Sigmoid colon (tissue), 7 donors: ENCODE measurements at places on chromosomes 11 and 22. TPM values are rescaled to one million over a fixed set of nuclear protein-coding genes. Genes with fewer than 3 reads are reported as not detected.
A peak's percentile ranks its signal among the peaks of the same experiment; 100 is the strongest.

- H3K4me1 ChIP-seq = peaks cover 35% of the 10 kb centered on the region
- H3K27me3 ChIP-seq = no peaks in the 10 kb centered on the region
- H3K27ac ChIP-seq = peak overlapping the region; percentile 75
- no peak overlapping the region for H3K4me3 ChIP-seq
- peak; percentile 92 for DNase-seq
Observed at GRCh38 chr11:130601141-130601540, 152.7 kb downstream of the ADAMTS15 start.

- H3K27me3 ChIP-seq = peaks cover 9% of the 10 kb centered on the region
- peak; percentile 71 for DNase-seq
- H3K27ac ChIP-seq = no peak overlapping the region
- H3K4me3 ChIP-seq = no peak overlapping the region
- H3K36me3 ChIP-seq = no peaks in the 10 kb centered on the region
Observed at GRCh38 chr11:45607995-45608394, 57.4 kb downstream of the CHST1 start.

DNA sequence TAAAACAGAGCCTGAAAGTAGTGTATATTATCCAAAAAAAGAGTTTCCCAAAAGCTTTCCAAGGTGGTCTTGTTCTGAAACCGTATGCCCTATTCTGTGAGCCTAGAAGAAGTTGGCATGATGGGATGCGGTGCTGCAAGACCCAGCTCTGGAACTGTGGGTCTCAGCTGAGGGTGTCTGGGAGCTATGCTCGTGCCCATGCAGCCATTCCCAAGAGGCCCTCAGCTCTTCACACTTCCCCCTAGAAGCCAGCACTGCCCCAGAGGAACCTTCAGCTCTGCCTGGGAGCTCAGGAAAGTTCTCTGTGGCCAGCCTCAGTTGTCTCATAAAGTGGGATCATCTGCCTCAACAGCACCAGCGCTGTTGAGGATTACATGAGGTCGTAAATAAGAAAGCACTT, 6.4 kb upstream of the SYT12 start:
- DNase-seq = no peak
- H3K36me3 ChIP-seq = no peaks in the 10 kb centered on the region
- no peaks in the 10 kb centered on the region for H3K4me1 ChIP-seq

DNA sequence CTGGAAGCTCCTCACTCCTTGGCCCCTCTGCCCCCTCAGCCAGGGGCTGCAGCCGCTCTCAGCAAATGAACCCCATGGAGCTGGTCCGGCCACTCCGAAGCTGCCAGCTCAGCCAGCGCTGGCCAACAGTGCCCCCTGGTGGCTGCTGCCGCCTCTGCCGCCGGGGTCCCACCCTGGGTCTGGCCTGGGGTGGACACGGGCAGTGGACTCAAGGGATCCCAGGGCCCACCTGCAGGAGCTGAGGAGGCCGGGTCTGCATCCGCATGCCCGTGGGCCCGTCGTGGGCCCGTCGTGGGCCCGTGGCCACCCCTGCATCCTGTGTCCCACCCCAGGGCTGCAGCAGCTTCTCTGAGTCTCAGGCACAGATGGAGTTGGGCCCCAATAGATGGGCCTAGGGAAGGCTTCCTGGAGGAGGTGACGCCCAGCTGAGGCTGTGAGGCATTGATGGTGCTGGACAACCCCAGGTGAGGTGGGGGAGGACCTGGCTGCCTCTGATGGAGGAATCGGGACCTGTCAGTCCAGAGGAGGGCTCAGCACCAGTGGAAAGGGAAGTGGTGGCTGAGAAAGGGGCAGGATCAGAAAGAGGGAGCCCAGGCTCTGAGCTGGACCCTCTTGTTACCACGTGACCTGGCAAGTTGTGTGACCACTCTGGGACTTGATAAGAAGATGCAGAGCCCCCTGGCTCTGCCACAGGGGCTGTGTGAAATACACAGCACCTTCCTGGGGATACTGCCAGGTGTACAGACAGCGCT, 522.3 kb downstream of the BRD1 start:
- no peaks in the 10 kb centered on the region for H3K36me3 ChIP-seq
- no peaks in the 10 kb centered on the region for H3K4me1 ChIP-seq
- no peak overlapping the region for H3K27ac ChIP-seq
- DNase-seq = peak; percentile 63
- peaks cover 40% of the 10 kb centered on the region for H3K27me3 ChIP-seq
- no peak overlapping the region for H3K4me3 ChIP-seq

DNA sequence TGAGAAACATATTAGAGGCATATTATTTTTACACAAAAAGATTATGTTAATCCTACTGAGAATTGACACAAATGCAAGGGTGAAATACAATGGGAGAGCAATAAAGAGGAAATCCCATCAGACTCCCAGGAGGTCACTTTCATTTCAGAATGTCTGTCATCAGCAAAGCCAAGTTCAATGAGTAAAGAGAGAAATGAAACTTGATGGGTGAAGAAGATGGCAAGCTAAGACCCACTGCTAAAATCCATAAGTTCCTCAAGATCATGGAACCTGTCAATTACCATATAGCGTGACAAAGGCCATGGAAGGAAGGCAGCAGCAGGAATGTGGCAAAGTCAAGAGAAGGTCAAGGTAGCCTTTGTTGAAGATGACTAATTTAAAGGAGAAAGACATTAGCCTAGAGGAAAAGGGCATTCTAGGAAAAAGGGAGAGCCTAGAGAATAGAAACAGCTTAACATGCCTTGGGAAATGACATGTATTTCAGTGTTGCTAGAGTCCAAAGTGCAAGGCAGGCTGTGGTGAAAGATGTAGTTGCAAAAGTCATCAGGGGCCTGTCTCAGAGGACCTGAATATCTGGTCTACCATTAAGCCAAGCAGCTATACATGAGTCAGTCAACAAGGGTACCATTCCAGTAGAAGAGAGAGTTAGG, 43.1 kb downstream of the FAM168A start:
- no peak overlapping the region for H3K4me3 ChIP-seq
- DNase-seq = no peak
- no peaks in the 10 kb centered on the region for H3K36me3 ChIP-seq
- no peak overlapping the region for H3K27ac ChIP-seq
- no peaks in the 10 kb centered on the region for H3K27me3 ChIP-seq
- peaks cover 16% of the 10 kb centered on the region for H3K4me1 ChIP-seq

DNA sequence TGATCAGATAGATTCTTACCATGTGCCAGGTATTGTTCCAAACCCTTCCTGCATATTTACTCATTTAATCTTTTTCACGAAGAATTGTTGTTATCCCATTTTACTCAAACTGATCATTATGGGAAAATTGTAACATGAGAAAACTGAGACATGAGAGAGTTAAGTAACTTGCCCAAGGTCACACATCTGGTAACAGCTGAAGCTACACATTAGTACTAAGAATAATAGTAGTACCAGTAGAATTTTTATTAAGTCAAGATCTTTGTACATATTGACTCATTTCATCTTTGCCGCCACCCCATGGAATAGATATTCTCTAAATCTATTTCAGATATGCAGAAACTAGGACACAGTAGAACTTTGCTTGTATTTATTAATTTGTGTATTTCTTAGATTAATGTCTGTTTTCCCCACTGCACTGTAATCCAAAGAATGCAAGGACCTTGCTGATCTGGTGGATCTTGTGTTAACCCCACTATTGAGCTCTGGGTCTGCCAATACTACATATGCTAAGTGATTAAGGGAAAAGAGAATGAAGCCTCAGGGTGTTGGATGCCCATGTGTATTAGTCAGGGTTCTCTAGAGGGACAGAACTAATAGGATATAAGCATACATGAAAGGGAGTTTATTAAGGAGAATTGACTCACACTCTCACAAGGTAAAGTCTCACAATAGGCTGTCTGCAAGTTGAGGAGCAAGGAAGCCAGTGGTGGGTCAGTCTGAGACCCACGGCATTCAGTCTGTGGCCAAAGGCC, 72.8 kb downstream of the PARVA start:
- peak overlapping the region; percentile 90 for H3K27ac ChIP-seq
- no peaks in the 10 kb centered on the region for H3K36me3 ChIP-seq
- H3K27me3 ChIP-seq = no peaks in the 10 kb centered on the region
- DNase-seq = no peak
- H3K4me1 ChIP-seq = peaks cover 59% of the 10 kb centered on the region

DNA sequence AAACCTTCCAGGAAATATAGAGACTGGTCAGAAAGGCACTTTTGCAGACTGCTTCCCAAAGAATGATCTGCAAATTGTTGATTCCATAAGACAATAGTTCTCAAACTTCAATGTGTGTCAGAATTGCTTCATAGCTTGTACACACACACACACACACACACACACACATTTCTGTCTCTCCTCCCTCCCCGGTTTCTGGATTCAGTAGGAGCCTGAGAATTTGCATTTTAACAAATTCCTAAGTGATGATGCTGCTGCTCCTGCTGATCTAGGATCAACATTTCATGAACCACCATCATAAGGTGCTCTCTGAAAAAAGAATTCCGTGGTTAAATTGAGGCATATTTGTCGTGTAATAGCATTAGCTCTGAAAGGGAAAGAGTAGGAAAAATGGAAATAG, 35.3 kb upstream of the FZD4 start:
- H3K4me3 ChIP-seq = no peak overlapping the region
- no peaks in the 10 kb centered on the region for H3K36me3 ChIP-seq
- no peaks in the 10 kb centered on the region for H3K27me3 ChIP-seq
- no peak overlapping the region for H3K27ac ChIP-seq
- peaks cover 14% of the 10 kb centered on the region for H3K4me1 ChIP-seq

DNA sequence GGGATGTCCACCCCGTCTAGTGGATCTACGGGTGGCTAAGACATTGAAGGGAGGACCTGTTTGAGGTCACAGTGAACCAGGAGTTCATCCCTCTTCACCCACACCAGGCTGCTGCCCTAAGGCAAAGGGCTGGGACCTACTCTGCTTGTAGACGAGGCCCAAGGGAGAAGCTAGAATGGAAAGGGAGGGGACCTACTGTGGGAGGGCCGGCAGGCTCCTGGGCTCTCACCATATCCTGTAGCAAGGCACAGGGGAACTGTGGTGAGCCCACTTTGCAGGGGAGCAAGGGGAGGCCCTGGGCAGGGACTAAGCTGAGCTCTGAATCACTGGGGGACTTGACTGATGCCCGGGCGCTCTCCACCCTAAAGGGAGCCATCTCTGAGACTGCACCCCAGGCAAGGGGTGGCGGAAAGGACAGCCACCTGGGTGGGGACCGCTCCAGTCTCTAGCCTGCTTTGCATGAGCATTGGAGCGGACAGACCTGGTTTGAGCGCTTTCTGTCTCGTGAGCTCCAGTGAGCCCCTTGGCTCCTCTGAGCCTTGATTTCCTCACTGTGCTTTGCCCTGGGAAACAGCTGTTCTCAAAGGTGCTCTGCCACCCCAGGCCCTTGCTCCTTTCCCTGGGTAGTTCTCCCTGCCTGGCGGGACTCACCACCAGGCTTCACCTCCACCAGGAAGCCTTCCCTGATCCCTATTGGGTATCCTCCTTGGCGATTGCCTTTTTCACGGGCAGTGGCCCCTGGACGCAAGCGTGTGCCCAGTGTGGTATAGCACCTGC, 24.2 kb downstream of the PARVG start:
- H3K27me3 ChIP-seq = no peaks in the 10 kb centered on the region
- no peak overlapping the region for H3K4me3 ChIP-seq
- DNase-seq = peak; percentile 46
- H3K36me3 ChIP-seq = no peaks in the 10 kb centered on the region
- H3K4me1 ChIP-seq = peaks cover 5% of the 10 kb centered on the region

DNA sequence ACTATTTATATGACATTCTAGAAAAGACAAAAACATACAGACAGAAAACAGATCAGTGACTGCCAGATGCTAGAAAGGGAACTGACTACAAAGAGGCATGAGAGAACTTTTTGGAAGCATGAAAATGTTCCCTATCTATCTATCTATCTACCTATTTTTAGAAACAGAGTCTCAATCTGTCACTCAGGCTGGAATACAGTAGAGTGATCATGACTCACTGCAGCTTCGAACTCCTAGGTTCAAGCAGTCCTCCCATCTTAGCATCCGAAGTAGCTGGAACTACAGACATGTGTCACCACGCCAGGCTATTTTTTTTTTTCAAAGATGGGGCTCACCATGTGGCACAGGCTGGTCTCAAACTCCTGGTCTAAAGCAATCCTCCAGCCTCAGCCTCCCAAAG, 6.9 kb downstream of the SBF2 start:
- H3K4me1 ChIP-seq = peaks cover 46% of the 10 kb centered on the region
- H3K4me3 ChIP-seq = no peak overlapping the region
- no peaks in the 10 kb centered on the region for H3K36me3 ChIP-seq

DNA sequence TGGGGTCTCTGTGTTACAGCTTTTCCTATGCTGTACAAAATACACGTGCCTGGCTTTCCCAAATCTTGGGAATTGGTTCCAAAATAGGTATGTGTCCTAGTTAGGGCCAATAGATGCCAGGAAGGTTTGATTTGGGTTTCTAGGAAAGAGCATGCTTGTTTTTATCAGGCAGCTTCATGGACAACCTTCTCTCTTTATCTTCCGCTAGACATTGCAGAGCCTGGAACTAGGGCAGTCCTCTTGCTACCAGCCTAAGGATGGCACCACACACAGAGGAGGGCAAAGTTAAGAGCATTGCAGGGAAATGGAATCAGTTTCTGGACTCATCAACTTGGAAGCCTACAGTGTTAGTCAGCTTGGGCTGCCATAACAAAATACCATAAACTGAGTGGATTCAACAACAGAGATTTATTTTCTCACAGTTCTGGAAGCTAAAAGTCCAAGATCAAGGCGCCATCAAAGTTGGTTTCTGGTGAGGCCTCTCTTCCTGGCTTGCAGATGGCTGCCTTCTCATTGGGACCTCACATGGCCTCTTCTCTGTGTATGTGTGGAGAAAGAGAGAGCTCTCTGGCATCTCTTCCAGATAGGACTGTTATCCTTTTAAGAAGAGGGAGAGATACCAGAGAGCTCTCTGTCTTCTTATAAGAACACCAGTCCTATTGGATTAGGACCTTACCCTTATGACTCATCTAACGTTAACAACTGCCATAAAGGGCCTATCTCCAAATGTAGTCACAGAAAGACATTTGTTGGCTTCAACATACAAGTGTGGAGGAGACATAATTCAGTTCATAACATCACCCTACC, 27.3 kb upstream of the CREB3L1 start:
- no peaks in the 10 kb centered on the region for H3K27me3 ChIP-seq
- H3K27ac ChIP-seq = peak overlapping the region; percentile 41
- H3K36me3 ChIP-seq = no peaks in the 10 kb centered on the region
- no peak overlapping the region for H3K4me3 ChIP-seq
- H3K4me1 ChIP-seq = no peaks in the 10 kb centered on the region

- no peak overlapping the region for H3K27ac ChIP-seq
- peaks cover 17% of the 10 kb centered on the region for H3K4me1 ChIP-seq
- peak; percentile 52 for DNase-seq
- no peak overlapping the region for H3K4me3 ChIP-seq
- no peaks in the 10 kb centered on the region for H3K27me3 ChIP-seq
Observed at GRCh38 chr22:50695421-50696250, 23.0 kb downstream of the SHANK3 start.

LIF gene
- total RNA-seq = 5.8 TPM

ZNF215 gene
- total RNA-seq = 0.49 TPM

OR51G1 gene
- total RNA-seq = not detected

KCNE3 gene
- 5.4 TPM for total RNA-seq
